ENCODE measurements at places on chromosomes 2 and 18.

GRCh38 chr2:233627331-233628025, 8.8 kb upstream of the UGT1A10 start:
- no peak for DNase-seq

- peak; percentile 50 for DNase-seq
These were observed 108.7 kb downstream of the UXS1 start for GRCh38 chr2:106085181-106085940.

DNA sequence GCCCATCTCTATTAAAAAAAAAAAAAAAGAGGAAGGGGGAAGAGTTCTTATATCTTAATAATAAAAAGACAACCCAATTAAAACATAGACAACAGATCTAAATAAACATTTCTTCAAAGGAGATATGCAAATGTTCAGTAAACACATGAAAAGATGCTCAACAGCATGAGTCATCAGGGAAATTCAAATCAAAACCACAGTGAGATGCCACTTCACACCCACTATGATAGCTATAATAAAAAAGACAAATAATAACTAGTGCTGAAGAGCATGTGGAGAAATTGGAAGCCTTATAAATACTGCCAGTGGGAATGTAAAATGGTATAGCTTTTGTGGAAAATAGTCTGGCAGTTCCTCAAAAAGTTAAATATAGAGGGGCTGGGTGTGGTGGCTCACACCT, 61.5 kb upstream of the CYP20A1 start:
- DNase-seq, result no peak

DNA sequence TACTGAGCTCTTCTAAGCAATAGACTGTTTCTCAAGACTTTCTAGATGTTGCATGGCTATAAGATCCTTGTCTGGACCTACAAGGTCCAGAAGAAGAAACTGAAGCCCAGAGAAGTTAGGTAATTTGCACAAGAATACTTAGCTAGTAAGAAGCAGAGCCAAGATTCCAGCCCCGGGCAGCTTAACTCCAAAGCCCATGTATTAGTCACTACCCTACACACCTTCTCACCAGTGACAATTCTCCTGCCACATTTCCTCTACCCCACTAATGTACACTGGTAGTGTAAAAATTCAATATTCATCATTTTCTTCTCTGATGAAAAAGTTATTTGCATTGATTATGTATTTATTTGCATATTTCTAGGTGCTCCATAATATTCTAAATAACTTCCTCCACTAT, 95.5 kb upstream of the CREB1 start:
- DNase-seq, result no peak

GRCh38 chr2:228446734-228447133, 265.2 kb upstream of the SPHKAP start:
- no peak for DNase-seq

- no peak for DNase-seq
These were observed 608 bp downstream of the CDH7 start for GRCh38 chr18:65751155-65752085.

DNA sequence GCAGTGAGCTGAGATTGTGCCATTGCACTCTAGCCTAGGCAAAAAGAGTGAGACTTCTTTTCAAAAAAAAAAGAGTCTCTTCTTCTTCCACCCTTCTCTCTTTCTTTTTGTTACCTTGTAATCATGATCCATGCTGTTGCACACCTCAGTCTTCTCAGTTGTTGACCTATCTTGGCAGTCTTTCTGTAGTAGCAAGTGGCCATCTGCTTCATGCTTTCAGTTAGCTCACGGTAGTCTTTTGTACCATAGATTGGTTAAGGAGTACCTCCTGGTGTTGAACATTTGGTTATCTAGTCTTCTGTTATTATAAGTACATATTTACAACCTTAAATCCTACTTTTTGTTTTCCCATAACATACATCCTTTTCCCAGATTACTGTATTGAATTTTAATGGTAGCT, 3.1 kb downstream of the GORASP2 start:
- no peak for DNase-seq

DNA sequence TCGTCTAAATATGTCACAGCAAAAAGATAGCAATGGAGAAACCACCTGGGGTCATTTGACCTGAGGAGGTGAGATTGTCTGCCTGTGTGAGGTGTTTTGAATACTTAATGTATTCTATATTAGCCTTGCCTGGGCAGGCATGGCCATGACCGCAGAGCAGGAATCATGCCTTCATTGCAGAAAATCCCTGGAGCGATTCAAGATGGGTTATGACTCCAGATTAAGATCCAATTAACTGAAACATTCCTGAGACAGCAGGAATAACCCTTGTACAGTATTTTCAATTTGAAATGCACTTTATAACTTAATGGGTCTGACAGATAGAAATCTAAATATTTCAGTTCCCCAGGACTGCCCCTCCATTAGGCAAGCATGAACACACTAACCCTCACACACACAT, 227.3 kb upstream of the RAB6C start:
- no peak for DNase-seq

DNA sequence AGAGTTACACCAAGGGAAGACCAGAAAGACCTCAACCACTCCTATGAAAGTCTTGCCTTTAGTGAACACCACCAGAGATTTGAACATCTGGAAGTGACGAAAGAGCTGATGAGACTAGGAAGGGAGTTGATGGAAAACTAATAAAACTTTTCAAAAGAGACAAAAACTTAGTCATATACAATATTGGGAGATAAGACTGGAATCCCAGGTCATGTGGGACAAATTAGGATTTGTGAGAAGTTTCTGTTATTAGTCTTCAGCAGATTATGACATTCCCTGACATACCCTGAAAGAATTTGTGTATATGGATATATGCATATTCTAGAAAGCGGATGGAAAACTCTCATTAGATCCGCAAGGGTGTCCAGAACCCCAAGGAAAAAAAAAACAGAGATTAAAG, 145.0 kb upstream of the LTBP1 start:
- no peak for DNase-seq

GRCh38 chr2:26274058-26274613, 29.4 kb downstream of the HADHB start:
- no peak for DNase-seq

- no peak for DNase-seq
These were observed 106.7 kb upstream of the NABP1 start for GRCh38 chr2:191571163-191571769.

- peak; percentile 50 for DNase-seq
These were observed 384.0 kb downstream of the NBAS start for GRCh38 chr2:15177103-15177502.

DNA sequence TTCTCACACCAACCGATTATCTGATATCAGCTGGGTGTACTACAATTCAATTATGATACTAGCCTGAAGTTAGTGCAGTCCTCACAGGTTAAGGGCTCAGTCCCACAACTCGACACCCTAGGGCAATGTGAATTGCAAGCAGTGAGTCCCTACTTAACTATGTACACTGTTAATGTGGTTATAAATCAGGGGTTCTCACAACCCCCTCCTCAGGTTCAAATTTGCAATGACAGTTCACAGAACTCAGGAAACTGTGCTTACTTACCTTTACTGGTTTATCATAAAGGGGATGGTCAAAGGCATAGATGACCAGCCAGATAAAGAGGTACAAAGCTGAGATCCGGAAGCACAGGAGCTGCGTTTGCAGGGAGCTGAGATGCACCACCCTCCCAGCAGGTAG, 1379.1 kb upstream of the CDH2 start:
- DNase-seq, result no peak

DNA sequence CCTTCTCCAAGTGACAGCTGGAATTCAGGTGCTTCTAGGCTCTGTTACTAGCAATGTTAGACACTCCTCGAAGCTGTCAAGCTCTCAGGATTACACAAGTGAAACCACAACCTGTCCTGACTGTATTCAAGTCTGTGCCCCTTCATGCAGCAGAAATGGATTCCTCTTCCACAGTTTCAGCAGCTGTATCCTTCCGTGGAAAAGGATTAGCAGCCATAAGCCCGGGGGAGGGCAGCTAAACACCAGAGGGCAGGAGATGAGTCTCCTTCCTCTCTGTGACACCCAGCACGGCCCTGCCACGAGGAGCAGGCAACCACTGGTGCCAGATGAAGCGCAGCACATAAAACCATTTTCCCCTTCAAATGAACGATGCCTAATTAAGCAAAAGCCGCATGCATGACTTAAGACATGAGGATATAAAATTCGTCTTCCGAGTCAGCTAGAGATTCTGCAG, 1.2 kb downstream of the ST3GAL5 start:
- peak; percentile 30 for DNase-seq

- DNase-seq, result no peak
These were observed 28.3 kb downstream of the CREB1 start for GRCh38 chr2:207558079-207558491.

DNA sequence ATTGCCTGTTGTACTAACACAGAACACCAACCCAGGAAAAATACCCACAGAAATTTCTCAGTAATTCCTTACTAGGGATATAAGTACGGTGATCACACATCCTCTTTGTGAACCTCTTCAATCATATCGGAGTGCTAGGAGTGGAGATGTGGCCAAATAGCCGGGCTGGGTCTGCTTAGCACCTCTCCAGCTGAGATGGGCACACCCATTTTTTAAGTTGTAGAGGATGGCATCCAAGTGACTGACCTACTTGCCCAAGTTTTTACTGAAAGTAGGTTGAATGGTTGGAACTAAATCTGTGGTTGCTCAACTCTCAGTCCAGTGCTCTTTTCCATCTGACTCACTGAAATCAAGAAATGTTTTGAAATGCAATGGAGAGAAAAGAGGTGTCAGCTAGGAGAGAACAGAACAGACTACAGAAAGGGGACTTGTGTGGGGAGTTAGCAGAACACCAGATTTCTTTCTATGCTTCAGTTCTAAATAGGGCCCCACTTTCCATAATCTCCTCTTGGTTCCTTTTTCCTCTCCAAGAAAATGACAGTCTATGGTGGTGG, 68.7 kb upstream of the FSHR start:
- DNase-seq, result no peak

- DNase-seq, result no peak
These were observed 2.4 kb upstream of the SATB2 start for GRCh38 chr2:199460101-199460671.

DNA sequence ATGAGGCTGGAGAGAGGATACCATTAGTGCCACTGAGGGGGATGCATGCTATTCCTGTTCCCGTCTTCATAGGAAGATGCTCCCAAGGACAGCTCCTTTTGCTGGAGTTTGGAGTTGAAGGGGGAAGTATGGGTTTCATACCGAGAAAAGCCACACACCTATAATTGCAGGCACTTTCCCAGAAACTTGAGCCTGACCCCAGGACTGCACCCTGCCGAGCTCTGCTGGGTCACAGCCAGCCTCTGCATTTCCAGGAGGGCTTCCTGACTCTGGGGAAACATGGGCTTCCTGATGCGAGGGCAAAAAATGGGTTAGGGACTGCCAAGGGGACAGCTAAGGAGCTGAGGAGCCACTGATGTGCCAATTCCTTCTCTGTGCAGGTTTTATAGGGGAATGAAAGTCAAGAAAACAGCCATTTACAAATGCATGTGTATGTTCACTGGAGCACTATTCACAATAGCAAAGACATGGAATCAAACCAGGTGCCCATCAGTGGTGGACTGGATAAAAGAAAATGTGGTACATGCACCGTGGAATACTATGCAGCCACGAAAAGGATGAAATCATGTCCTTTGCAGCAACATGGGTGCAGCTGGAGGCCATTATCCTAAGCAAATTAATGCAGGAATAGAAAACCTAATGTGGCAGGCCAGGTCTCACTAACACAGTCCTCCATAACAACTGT, 104.5 kb downstream of the ACAA2 start:
- no peak for DNase-seq

DNA sequence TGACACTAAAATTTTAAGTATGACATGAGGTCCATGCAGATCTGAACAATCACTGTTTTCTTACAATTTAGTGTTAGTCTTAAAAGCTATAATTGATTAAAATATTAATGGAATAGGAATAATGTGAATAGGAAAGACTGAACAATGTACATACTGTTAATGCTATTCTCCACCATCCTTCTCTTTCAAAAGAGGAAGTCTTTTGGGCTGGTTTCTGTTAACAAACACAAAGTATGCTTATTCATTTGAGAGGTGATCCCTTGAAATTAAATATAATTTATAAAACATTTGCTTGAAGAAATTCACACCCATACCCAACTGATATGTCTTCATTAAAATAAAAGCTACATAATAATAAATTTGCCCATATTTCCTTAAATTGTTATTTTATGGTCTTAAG, 2.3 kb downstream of the STPG4 start:
- no peak for DNase-seq

DNA sequence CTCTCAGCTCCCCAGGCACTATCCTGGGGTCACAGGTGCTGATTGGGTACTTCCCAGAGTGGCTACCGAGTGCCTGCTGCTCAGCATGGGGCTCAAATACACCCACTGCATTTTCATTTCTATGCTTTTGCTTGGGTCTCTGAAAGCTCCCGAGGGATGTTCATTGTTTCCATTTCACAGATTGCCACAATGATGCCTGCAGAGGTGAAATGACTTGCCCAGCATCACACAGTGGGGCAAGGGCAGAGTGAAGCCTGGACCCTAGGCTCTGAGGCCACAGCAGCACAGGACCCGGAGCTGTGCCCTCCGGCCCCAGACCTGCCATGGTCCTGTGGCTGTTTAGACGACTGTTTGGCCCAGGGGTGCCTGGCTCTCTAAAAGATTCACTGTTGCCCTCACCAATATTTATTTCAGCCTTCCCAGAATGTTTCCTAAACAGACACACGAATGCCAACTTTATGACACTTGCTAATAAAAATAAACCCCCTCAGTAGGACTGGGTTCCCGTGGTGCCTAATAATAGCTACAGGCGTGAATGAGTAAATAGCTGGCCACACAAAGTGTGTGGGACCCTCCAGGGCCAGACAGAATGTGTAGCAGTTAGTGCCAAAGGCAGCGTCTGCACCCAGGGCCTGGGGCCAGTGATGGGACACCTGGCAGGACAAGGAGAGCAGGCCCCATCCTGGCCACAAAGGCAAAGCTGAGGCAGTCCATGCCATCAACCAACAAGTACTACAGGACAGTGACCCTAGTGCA, 11.5 kb upstream of the ST8SIA5 start:
- no peak for DNase-seq

DNA sequence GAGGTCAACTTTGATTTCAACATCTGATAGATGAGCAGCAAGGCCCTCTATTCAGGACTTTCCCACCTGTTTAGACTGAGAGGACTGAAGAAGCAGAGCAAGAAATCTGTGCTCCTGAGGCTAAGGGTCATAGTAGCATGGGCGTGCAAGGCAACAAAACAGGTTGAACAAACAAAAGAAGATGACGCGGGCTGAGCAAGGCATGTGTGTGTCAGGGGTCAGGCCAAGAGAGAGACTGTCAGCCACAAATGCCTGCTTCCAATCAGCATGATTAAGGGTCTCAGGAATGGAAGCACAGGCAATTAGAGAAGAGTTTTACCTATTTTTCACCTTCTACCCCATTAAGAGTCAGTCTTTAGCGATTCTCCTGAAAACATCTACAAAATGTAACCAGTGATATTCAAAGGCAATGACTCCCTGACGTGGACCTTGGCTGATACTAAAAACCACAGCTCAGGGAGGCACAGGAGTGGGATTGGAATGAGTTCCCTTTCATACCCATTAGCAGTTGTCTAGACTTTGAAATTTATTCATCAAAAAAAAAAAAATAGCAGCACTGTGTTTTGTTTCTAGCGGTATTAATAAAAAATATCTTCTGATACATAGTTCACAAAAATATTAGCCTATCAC, 81.9 kb downstream of the DYNAP start:
- no peak for DNase-seq

GRCh38 chr2:161650116-161651015, 26.1 kb downstream of the SLC4A10 start:
- DNase-seq, result no peak

- DNase-seq, result no peak
These were observed 101.6 kb upstream of the XIRP2 start for GRCh38 chr2:166786707-166787106.

GRCh38 chr2:84417453-84418145, 41.5 kb downstream of the SUCLG1 start:
- DNase-seq, result no peak

- DNase-seq, result no peak
These were observed 11.8 kb downstream of the IGFBP2 start for GRCh38 chr2:216644842-216645635.
